ENCODE measurements at places on chromosomes 5 and 9.

- no peak for DNase-seq
Observed at GRCh38 chr9:14593406-14593805, 99.8 kb downstream of the ZDHHC21 start.

GRCh38 chr9:114028646-114029045, 49.5 kb downstream of the AMBP start:
- no peak for DNase-seq

GRCh38 chr9:2560180-2560579, 61.4 kb upstream of the VLDLR start:
- DNase-seq, result no peak

- DNase-seq, result no peak
Observed at GRCh38 chr5:95448789-95449188, 57.6 kb downstream of the FAM81B start.

GRCh38 chr5:40914835-40915234, 5.5 kb downstream of the C7 start:
- DNase-seq, result no peak

- DNase-seq, result no peak
Observed at GRCh38 chr5:34535944-34536623, 120.0 kb upstream of the RAI14 start.

GRCh38 chr9:120358877-120359276, 221.1 kb downstream of the CDK5RAP2 start:
- no peak for DNase-seq

DNA sequence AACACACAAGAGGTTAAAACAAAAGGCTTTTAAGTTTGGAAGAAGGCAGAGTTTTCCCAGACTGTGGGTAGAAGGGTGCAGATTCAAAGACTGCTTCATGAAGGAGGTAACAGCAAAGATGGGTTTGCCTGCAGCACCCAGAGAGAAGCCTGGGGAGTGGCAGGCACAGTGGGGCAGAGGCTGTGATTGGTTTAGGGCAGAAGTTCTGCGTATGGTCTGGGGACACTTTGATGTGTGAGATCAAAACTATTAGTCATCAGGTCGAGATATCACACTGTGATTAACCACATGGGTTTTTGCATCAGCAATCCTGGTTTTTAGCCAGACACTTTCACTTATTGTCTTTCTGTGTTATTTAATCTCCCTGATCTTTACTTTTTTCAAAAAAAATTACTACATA, 188.8 kb upstream of the GLRA1 start:
- DNase-seq, result no peak

GRCh38 chr5:173920866-173921555, 32.9 kb downstream of the CPEB4 start:
- DNase-seq, result no peak

DNA sequence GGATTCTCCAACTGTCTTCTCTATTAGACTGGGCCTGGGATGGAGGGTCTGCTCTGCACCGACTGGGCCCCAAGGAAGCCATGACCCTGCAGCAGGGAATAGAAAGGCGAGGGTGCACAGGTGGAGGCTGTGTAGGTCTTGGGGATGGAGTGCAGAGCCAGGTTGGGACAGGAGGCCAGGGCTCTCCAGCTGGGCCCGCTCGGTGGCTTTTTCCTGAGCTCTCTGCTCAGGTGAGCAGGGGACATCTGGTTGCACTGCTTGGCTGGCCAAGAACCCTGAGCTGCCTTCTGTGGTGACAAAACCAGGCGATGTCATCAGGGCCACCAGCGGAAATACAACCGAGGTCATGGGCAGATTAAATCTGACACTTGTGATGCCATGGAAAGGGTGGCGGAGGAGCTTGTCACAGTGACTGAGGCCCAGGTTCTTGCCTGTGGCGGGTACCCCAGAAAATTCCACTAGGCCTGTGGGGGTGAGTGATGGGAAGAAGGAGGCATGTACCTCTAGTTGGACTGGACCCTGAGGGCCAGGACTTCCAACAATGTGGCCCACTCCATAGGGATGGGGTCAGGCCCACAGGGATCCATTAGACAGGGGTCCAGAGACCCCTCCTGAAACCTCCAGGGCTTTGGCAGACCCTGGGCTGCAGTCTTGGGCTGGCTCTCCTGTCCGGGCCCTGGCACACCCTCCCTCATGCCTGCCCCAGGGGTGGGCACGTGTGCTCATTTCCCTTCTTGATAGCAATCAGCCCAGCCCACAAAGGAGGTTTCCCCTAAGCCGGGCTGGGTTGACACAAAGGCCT, 4.4 kb upstream of the IL3 start:
- peak; percentile 40 for DNase-seq

GRCh38 chr5:79774171-79774854, 84.7 kb downstream of the CMYA5 start:
- no peak for DNase-seq

- no peak for DNase-seq
Observed at GRCh38 chr9:126677188-126678084, 63.7 kb downstream of the LMX1B start.

GRCh38 chr9:14353222-14354056, 39.5 kb upstream of the NFIB start:
- DNase-seq, result peak; percentile 53

GRCh38 chr5:169150108-169150507, 150.8 kb downstream of the SLIT3 start:
- no peak for DNase-seq

DNA sequence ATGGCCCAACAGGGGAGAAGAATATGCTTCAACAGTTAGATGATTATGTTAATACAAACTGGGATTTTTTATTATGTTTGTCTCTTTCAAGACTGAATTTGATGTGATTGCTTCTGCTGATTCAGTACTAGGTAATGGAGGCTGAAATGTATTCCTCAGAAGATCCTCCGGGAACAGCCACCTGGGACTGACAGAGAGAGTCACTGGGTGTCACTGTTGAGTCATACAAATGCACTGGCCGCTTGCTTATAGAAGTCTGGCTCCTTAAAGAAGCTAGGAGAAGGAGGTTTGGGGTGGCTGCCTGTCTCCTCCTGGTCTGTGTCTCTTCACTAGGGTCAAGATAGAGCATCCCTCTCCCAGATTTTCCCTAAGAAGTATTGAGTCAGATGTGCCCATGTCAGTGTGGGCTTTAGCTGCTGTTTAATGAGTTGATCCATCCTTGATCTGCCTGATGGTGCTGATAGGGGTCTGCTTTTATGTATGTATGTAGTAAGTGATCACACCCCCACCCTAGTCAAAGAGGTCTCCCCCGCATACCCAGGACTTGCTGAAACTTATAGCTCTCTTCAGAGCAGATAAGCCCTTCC, 773.4 kb downstream of the BRINP1 start:
- no peak for DNase-seq

GRCh38 chr5:128703322-128703721, 165.3 kb upstream of the FBN2 start:
- no peak for DNase-seq

DNA sequence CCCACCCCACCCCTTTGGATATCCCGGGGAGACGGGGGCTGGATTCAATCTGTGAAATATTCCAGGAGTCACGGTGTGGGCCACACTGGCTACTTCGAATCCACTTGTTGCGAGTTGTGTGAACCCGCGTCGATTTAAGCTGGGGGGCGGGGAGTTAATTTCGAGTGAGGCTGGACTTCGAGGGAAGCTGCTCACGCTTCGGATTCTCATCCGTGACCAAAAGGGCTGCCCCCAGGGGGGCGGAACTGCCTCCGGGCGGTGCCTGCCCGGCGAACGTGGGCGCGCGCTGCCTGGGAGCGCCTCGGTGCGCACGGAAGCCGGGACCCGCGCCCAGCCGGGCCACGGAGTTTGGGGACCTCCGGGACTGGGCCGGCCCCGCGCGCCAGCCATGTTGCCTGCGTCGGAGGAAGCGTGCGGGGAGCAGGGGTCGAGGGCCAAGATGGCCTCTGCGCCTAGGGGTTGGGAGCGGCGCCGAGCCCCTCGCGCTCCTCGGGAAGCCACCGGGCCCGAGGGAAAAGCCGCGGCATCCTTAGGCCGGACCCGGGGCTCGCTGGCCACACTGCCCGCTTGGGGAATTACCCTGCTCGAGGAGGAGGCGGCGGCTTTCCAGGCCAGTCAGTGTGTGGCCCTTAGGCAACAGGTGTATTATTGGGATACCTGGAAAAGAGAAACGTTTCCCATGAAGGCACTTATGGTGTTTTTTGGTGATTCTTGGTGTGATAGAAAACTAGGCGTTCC, 975 bp downstream of the OCLN start:
- no peak for DNase-seq

- DNase-seq, result no peak
Observed at GRCh38 chr5:139137697-139138096, 60.5 kb downstream of the SIL1 start.

GRCh38 chr9:6055216-6055615, 39.8 kb upstream of the RANBP6 start:
- DNase-seq, result no peak

- DNase-seq, result no peak
Observed at GRCh38 chr5:110043025-110043424, 353.3 kb downstream of the MAN2A1 start.

DNA sequence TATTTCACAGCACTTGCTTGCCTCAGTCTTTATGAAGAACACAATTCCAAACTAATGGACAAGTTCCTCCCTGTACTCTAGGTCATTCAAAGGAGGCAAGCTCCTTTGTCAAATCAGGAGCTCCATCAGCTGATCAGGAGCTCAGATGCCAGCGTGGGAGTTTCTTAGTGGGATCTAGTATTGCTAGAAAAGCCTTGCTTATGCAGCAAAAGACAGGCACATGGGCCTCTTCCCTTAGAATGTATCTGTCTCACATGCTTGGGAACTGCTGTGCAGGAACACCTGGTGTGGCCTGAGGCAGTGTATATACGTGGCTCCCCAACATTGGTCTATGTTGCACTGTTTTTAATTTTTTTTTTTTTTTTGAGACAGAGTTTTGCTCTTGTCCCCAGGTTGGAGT, 21.4 kb upstream of the HAVCR1 start:
- DNase-seq, result no peak

Data from activated T-cell treated with anti-CD3 and anti-CD28 coated beads, Interleukin-2, amount 50 U/mL, for 4 hours (primary cell).